NCI-H2227 treated with DMSO at 0.1 percent for 48 hours (cell line): ENCODE measurements at places on chromosomes 11 and 22.

- peak; percentile 9 for DNase-seq
These were observed 27.2 kb upstream of the A4GALT start for GRCh38 chr22:42747701-42748513.

- DNase-seq, result no peak
These were observed 59.5 kb downstream of the LINC01488 start for GRCh38 chr11:69541001-69541285.

- DNase-seq, result peak; percentile 10
These were observed 635 bp downstream of the SCARF2 start for GRCh38 chr22:20436768-20437612.

DNA sequence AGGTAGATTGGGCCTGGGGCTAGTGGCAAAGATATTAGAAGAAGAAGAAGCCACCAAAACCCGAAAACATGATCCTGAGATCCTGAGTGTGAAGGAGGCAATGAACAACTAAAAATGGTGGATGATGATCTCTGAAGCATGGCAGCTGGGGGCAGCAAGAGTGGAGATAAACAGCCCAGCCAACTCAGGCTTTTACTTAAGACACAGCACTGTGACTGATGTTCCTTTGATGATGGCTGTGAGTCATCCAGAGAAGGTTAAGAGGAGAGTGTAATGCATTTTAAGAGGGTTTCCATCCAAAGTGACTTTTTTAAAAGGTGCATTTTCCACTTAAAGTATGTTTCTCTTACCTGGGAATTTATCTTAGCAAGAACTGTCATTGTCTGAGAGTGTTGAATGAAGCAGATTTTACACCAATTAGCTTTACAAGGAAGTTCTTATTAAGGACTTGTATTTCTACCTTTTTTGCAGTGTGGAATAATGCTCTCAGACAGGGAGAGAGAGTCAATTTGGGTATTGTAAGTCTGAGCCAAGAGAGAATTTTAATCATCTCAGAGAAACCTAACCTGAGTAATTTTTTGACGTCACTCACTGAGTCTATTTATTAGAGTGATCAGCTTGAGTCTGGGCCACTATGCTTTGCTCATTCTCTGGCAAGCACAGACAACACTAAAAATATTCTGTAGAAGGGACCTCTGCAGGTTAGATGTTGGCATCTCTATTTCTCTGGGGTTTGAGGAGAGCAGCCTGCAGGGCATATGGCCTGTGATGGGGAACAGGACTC, 14.1 kb upstream of the CALCB start:
- no peak for DNase-seq

DNA sequence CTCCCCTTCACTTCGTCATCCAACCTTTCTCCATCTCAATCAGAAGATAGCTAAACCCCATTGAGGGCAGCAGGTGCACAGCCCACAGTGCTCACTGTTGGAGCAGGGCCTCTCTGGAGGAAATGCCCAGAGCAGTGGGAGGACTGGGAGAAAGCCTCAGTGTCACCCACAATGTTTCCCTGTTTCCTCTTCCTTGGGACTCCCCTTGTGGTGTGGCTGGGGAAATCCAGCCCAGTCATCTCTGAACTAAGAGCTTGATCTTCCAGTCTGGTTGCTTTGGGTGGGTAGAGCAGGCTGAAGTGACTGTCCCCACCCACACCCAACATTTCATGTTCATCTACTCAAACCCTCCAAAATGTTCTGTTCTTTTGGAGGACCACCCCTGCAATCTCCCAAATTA, 29.8 kb upstream of the EED start:
- no peak for DNase-seq

- no peak for DNase-seq
These were observed 17.1 kb downstream of the PCF11 start for GRCh38 chr11:83174008-83174407.

- no peak for DNase-seq
These were observed 125.3 kb upstream of the BMAL1 start for GRCh38 chr11:13152264-13152663.

- no peak for DNase-seq
These were observed 1243.0 kb upstream of the RAG2 start for GRCh38 chr11:37841016-37841415.

DNA sequence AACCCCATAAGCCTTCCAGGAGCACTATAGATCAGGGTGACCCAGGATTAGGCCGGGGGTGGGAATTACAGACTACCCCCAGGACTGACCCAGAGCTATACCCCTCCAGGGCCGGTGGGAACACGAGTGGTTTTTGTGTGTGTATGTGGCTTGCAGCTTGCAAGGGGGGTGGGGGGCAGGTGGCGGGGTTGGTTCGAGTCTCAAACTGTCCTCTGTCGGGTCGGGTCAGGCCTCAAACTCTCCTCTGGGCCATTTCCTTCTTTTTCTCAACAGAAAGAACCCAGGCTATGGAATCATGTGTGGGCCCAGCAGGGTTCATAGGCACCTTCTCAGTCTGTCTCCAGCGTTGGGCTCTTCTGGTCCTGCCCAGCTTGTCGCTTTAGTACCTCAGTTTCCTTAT, 58.4 kb downstream of the BCR start:
- no peak for DNase-seq

DNA sequence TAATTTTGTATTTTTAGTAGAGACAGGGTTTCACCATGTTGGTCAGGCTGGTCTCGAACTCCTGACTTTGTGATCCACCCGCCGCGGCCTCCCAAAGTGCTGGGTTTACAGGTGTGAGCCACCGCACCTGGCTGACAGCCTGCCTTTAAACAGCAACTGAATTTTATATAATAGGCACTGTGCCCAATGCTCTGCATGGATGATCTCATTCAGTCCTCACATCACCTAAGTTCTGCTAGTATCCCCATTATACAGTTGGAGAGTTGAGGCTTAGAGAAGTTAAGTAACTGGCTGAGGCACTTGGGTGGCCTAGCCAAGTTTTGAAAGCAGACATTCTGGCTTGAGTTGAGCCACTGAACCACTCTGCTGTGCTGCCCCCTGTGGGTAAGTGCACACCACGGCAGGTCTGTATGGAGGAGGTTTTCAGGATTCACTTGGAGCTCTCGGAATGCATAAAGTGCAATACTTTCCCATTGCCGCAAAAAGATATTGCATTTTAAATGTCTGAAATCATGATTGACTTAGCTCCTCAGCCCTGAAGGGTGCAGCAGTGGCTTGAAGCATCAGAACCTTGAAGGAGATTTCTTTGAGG, 112.4 kb downstream of the LDLRAD3 start:
- DNase-seq, result no peak

DNA sequence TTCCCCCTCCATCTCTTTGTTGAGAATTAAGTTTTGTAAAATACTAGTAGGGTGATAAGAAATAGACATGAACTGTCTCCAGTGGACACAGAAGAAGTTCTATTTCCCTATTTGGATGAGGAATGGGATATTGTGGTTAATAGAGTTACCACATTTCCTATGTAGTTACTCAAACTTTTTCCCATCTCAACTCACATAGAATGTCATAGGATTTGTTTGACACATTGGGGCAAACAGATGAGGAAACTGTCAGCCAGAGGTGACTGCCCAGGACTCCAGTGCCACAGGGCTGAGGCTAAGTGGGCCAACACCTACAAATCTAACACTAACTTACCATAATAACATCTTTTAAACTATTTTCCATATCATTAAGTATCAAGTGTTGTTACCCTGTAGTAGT, 58.3 kb downstream of the CCDC83 start:
- DNase-seq, result no peak

DNA sequence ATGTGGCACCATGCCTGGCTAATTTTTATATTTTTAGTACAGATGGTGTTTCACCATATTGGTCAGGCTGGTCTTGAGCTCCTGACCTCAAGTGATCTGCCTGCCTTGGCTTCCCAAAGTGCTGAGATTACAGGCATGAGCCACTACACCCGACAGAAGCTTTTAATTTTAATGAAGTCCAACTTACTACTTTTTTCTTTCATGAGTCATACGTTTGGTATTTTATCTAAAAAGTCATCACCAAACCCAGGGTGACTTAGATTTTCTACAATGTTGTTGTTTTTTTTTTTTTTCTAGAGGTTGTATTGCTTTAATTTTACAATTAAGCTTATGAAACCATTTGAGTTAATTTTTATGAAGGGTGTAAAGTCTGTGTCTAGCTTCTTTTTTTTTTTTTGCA, 34.9 kb downstream of the JRKL start:
- no peak for DNase-seq

GRCh38 chr11:125333354-125334073, 162.6 kb downstream of the FEZ1 start:
- DNase-seq, result no peak

- peak; percentile 25 for DNase-seq
These were observed 108.4 kb downstream of the ZBTB16 start for GRCh38 chr11:114167771-114168448.

GRCh38 chr11:2790568-2790921, 90.8 kb upstream of the KCNQ1OT1 start:
- DNase-seq, result no peak

DNA sequence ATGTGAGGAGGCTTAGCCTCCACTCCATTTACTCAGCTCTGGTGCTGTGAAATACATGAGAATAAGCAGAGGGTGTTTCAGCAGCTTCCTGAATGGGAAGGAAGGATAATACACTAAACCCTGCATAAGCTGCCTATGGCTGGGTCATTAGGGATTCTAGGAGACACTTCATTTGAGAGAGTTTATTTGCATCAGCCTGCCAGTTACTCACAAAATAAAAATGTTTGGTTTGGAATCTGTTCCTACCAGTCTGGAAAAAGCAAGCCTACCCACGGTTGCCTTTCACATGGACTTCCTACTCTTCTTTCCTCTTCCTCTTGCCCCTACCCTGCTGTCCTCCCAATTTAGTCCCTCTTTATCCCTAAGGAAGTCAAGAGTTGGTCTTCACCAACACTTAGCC, 20.5 kb downstream of the SLC1A2 start:
- no peak for DNase-seq

DNA sequence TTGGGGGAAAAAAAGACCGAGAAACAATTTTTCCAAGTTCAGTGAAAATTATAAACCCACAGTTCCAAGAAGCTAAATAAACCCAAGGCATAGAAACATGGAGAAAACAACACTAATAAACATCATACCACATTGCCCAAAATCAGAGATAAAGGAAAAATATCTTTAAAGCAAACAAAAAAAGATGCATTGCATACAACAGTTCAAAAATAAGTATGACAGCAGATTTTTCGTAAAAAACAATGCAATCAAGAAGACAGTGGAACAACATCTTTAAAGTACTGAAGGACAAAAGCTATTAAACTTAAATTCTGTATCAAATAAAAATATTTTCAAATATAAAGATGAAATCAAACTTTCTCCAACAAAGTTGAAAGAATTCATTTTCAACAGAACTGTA, 921.3 kb downstream of the METTL15 start:
- no peak for DNase-seq

GRCh38 chr11:112612250-112612849, 348.9 kb upstream of the NCAM1 start:
- peak; percentile 4 for DNase-seq

- DNase-seq, result no peak
These were observed 27.6 kb downstream of the CHKA start for GRCh38 chr11:68093565-68093964.

GRCh38 chr11:95487391-95487790, 256.4 kb upstream of the SESN3 start:
- DNase-seq, result no peak

DNA sequence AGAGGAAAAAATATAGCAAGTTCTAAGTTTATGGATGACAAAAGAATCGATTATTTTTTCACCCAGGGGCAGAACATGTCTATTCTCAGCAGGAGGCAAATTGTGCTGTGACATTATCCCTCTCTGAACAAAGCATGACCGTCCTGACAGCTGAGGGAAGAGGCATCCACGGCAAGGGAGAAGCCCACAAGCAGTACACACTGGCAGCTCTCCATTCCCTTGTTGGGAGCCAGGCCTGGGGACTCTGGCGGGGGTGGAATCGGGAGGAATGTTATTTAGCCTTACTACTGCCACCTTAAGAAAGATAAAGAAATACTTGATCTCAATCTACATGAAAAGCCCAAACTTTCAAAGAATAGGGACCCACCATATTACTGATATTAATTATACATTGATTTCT, 3.4 kb downstream of the KIRREL3 start:
- DNase-seq, result no peak

DNA sequence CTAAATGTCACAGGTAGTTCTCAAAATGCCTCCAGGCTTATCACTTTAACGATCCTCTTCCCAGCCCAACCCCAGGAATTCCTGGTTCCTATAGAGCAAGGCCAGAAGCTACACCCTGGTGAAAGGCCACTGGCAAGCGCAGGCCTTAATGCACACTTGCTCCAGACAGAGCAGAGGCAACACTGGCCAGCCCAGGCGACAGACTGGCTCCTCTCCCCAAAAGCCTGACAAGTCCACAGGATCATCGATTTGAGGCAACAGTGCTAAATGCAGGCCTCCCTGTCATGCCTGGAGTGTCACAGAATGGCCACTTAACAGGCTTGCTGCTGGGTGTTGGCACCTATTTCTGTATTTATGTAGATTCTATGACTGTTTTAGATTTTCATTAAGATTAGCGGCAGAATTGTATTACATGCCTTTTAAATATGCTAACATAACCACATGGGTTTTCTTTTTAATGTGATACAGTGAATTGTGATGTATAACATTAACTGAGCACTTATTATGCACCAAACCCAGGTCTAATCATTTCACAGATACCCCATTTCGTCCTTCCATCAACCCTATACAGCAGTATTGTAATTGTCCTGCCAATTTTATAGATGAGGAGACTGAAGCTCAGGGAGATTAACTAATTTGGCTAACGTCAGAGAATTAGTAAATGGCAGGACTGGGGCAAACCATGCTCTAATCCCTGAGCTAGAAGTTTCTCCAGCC, 38.6 kb downstream of the PACSIN2 start:
- DNase-seq, result no peak

DNA sequence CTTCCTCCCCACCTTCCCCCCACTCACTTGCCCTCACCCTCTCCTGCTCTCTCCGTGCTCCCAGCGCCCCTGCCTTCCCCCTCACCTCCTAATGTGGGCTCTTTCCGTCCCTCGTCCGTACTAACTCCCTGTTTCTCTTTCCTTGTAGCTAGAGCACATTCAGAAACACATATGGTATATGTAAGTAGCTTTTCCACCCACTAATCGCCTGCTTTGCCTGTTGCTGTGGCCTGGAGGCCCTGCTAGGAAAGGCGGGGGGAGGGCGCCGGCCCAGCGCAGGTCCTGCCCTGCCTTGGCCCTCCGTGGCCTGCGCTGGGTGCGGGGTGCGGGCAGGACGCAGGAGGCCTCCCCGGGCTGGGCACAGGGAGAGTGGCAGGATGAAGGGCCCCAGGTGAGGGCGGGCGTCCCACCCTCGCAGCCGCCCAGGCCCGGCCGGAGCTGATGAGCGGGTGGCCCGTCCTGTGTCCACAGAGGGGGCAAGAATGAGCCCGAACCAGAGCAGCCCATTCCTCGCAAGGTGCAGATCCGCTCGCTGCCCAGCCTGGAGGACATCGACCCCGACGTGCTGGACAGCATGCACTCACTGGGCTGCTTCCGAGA, 41.7 kb downstream of the MOB2 start:
- DNase-seq, result no peak

GRCh38 chr11:34869425-34869824, 46.8 kb downstream of the APIP start:
- no peak for DNase-seq

DNA sequence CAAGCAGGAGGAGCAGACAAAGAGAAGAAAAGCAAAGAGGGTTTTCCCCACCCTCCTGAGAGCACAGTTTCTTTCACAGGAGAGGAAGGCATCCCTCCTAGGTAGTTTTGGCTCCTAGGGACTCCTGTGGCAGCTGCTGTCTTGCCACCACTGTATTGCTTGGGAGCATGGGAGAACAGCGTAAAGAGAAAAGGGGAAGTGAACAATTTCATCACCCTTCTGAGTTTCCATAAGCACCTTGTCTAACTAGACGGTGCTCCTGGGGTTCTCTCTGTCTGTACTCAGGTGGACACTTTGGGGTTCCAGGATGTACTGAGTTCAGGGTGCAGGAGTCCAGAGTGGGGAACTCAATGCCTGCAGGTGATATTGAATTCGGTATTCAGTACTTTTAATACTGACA, 1430.5 kb downstream of the TBC1D22A start:
- no peak for DNase-seq
